ENCODE measurements at places on chromosomes 6 and 20.

GRCh38 chr20:20525214-20525613 lies 157.3 kb downstream of the INSM1 start:
- DNase-seq, result no peak

DNA sequence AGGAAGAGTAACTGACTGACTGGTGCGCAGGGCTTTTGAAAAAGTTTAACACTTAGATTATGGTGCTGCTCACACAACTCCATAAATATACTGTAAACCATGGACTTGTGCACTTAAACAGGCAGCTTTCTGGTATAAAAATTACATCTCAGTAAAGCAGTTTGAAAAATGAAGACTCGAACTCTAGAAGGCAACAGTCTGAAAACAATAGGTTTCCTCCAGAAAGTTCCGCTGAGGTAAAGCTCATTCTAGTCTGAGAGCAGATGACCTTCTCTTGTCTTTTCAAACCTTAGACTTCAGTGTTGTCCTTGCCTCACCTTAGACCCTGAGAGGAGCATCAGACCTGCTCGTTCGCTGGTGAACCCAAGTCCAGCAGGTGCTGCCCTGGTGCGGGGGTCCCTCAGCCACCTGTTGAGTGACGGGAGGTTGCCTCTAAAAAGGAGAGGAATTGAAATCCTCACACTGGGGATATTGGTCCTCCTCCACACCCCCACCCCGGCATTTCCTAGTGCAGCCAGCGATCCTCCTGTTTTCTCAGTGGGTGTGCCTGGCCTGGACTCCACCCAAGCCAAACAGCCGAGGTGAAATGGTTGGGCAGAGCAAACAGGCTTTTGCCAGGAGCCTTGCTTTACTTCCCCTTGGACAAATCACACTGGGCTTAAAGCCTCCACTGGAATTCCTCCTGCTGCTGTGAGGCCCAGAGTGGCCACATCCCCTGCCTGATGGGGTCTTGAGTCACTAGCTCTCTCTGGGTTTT lies 14.7 kb upstream of the PYGB start:
- DNase-seq, result peak; percentile 80

DNA sequence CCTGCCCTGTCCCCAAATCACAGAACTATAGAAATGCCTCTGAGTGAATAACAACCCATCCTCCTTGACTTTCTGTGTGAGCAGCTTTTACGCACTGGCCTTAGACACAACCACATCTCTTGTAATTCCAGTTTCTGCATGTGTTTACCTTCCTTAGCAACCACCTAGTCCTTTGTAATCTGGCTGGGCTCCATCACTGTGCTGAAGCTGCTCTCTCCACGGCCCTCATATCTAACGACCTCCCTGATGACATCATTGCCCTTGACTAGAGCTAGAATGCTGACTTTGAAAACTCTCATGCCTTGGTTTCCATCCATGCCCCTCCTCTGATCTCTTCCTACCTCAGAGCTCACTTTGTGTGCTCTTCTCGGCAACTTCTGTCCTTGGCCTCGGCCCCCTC lies 30.5 kb upstream of the GLP1R start:
- no peak for DNase-seq

DNA sequence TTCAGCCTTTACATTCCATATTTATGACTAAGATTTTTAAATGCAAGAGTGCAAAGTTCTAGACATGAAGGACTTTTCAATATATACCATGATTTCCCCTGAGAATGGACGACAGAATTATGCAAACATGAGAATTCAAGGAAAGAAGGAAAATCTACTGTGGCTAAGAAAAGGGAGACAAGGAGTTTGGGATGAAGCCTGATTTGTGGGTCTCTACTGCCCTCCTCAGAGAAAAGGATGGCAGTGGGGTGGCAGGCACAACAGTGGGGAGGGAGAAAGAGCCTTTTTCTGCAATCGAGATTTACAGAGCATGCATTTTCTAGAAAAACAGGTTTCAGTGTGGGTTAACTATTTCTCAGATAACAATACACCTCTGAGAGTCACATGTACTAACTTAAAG lies 466.9 kb upstream of the NRSN1 start:
- no peak for DNase-seq

DNA sequence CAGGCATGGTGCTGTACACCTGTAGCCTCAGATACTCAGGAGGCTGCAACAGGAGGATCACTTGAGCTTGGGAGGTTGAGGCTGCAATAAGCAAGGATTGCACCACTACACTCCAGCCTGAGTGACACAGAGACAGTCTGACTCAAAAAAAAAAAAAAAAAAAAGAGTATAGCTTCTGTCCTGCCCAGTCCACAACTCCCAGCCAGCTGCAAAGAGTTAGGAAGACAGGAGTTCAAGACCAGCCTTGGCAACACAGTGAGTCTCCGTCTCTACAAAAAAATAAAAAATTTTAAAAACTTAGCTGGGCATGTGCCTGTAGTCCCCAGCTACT lies 28.3 kb upstream of the TLDC2 start:
- DNase-seq, result no peak
